Eye (tissue), 1 donor: ENCODE measurements at places on chromosomes 7 and 10.

- peak; percentile 73 for DNase-seq
Observed at GRCh38 chr10:79236433-79236765, 110.9 kb upstream of the PPIF start.

GRCh38 chr7:133367561-133367960 lies 114.7 kb downstream of the EXOC4 start:
- DNase-seq: no peak

DNA sequence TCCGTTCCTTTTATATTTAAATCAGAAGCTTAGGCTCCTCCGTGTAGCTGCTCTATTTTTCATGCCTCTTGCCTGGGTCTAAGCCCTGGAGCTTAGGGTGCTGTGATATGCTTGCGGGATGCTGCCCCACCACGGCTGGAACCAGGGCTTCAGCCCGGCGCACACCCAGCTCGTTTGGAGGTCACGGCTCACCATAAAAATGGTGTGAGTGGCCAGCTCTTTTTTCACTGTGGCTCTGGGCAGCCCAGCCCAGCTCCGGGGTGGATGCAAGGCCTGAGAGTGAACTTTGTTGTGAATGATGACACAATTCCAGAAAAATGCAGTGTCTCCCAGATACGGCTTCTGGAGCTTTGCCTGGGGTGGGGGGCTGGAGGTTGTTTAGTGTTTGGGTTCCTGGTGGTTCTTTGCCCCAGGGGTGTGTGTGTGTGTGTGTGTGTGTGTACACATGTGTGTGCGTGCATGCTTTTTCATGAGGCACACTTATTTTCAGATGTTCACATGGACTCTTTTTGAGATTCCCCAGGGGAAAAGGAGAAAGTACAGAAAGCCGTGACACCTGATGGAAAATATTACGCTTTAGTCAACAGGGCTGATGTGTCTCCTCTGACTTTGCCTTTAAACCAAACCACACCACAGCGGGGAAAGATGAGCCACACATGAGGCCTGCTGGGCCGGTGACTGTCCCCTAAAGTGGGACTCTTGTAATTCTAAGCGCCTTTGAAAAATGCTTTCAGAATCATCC lies 46.2 kb downstream of the GRK5 start:
- peak; percentile 82 for DNase-seq

DNA sequence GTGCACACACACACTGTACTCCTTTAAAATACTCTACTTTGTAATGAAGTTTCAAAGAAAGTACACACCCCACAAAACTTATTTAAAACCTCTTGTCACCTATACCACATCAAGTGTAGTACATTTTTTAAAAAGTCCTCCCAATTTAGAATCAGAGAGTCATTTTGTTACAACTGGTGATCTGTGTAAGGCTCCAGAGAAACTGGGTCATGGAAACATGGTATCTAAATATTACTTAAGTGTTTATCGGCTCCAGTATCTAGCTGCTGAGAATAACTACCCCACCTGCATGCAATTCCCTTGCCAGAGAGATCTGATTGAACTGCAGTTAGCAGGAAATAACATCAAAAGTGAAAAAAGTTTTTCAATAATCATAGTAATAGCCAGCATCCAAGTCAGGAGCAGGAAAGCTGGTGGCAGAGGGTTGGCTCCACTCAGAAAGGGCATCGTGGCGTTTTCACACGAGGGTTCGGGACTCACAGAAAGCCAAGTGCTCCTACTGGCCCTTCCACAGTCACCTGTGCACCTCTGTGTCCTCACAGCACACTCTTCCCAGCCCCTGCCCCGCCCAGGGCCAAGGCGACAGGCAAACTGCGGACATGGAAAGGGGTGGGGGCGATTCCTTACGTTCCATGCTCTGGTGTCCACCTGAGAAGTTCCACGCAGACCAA lies 6.5 kb downstream of the RGS10 start:
- DNase-seq: no peak

- DNase-seq: no peak
Observed at GRCh38 chr10:30939643-30940251, 91.9 kb downstream of the ZNF438 start.

GRCh38 chr7:99623091-99623693 lies 6.4 kb downstream of the ZSCAN25 start:
- no peak for DNase-seq

DNA sequence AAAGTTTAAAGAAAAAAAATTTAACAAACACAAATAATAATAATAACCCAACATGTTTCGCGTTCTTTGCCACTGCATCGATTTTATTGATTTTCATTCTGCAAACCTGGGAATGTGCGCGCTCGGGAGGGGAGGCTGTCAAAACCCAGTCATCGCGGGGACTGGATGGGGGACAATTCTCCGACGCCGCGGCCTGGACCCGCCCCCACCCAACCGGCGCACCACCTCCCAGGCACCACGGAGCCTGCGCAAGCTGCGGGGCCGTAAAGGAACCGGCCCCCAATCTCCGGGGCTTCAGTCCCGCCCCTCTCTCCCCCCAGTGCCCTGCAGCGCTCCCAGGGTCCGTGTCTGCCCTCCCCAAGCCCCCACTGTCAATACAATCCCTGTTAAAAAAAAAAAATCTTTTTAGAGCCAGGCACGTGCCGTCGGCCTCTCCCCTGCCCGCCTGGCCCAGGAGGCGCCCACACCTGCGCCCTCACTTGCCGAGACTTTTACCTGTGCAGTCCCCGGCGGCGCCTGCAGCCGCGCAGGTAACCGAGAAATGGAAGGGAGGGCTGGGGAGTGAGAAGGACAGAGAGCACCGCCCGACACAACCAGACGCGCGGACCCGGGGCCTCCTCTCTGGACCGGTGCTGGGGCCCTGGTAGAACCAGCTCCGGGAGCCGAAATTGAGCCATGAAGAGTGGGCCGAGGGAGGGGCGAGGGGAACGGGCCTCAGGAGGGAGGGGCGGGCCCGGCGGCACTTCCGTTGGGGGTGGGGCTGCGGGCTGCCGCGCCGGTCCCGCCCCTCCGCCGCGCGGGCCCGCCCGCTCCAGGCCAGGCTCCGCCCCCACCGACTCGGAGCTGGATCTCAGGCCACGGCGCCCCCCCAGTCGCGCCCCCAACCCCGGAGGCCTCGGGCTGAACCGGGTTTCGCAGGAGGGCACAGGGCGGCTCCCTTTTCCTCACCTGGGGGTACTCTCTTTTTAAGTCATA lies 7.6 kb upstream of the ZNF503 start:
- DNase-seq: peak; percentile 78

- DNase-seq: no peak
Observed at GRCh38 chr7:50660040-50660829, 95.0 kb upstream of the DDC start.

DNA sequence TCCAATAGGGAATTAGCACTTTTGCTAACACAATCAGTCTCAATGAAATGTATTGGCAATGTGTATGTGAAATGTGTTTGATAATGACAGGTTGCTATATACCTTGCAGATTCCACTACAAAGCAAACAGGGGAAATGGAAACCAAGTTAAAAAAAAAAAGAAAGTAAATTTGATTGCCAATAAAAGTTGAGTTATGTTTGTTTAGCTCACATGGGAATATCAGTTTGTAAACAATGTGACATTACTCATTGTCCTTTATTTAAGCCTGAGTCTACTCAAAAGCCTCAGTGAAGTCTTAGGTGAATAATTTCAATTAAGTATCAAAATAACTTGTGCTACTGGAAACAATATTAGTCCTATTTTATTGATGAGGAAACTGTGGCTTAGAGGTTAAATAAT lies 285.2 kb downstream of the CACNA2D1 start:
- no peak for DNase-seq

GRCh38 chr10:66783316-66783715 lies 142.5 kb upstream of the LRRTM3 start:
- DNase-seq: no peak

DNA sequence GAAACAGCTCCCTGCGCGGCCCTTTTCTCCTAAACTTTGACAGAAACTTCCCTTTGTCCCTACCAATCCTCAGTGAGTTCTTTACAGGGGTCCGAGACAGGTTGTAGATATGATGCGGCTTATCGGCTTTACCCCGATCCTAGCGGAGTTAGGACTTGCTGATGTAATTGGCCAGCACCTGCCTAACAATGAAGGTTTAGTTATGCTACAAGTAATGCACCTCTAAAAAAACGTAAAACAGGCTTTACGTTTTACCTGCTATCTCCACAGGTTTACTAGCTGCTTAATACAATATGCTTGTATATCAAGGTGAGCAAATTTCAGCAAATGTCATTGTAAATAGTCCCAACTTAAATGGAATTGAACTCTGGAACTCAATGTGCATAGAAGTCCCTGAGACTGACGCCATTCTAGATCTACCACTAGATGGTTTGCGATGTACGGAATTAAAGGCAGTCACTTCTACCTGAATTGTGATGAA lies 697 bp upstream of the SNX13 start:
- DNase-seq: no peak

- no peak for DNase-seq
Observed at GRCh38 chr7:88268858-88269257, 37.8 kb downstream of the STEAP4 start.

DNA sequence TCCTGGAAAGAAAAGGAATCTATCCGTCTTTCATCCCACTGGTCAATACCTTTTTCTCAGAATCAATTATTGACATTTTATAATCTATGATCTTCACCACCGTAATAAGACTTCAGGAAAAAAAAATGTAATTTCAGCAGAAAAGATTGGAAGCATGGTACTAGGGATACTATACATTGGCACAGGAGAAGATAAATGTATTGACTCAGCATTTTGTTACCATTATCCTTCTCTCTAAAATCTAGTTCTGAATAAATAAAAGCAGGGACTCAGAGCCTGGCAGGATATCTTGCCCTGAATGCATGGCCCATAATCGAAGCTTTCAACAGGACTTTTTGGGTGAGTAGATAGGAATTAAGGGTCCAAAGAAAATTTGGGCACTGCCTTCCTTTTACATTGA lies 120.7 kb downstream of the LRRTM3 start:
- no peak for DNase-seq

DNA sequence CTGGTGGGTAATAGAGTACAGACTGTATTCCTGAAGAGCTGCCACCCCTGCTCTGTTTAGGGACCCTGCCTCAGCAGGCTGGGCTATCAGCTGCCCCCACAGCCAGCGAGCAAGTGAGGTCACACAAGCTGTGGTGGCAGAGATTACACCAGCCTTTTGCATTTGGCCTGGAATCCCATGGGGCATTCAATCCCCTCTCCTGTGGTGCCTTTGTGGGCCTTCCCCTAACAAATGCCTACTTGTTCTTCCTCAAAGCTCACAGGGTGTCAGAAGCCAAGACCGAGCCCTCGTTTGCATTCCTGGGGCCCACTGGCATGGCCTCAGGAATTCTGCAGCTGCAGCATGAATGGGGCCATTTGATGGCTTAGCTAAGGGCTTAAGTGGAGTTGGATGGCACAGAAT lies 212.7 kb upstream of the PHYHIPL start:
- peak; percentile 79 for DNase-seq

- DNase-seq: no peak
Observed at GRCh38 chr7:23011222-23011924, 2.6 kb downstream of the HYCC1 start.

DNA sequence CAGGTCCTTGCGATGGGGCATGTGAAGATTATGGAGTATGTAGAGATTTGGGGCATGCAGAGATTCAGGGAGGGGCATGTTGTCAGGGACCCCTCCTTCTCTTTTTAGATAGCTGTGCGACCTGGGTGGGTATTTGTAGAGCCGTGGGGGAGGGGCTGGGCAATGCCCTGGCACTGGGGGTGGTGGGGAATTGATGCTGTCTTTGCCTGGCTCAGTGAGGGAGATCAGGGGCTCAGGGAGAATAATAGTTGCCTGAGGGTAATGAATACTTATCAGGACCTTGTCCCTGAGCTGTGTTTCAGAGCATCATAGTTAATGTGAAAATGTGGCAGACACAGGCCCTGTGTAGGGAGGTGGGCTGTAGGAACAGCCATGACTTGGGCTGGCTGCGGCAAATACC lies 3.5 kb downstream of the RAMP3 start:
- no peak for DNase-seq

DNA sequence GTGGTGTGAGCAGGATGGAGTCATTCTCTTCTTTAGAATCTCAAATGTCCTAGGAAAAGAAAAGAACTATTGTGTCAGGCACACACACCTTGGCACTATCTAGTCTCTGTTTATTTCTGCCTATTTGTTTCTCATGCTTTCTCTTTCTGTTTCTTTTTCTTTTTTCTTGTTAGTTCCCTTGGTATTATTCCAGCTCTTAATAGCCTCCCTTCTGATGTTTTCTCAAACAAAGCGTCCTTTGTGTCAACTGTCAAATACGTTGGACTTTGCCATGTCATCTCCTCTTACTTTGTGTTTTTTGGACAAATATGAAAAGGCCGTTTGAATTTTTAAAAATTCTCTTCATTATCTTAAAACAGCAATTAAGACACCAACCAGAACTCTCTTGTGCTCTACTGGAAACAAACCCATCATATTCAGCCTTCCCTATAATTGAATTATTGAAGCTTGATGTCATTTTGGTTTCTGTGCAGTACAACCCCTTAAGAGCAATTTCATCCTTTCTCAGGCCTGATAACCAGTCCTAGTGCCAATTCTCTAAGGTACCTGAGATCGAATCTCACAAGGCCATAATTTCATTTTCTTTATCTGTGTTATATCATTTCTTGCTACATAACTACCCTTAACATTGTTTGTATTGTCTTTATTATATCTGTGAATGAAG lies 497.8 kb upstream of the NRP1 start:
- peak; percentile 73 for DNase-seq

DNA sequence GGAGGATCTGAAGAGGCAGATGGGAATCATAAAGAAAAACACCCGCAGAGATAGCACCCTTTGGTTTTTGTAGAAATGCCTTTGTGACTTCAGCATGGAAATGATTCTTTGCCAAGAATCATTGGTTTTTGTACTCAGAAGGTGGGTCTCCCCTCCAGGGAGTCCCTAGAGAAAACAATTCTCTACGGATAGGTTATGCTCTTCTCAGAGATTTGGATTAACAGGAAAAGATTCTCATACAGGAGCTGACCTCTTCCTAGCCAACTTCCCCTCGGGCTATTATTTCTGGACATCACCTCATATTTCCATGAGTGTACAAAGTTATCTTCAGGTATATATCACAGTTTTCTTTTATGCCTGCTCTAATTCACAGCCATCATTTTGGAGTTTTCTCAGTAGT lies 274.2 kb upstream of the HABP2 start:
- no peak for DNase-seq

- no peak for DNase-seq
Observed at GRCh38 chr7:159192725-159193453, 48.2 kb upstream of the VIPR2 start.

DNA sequence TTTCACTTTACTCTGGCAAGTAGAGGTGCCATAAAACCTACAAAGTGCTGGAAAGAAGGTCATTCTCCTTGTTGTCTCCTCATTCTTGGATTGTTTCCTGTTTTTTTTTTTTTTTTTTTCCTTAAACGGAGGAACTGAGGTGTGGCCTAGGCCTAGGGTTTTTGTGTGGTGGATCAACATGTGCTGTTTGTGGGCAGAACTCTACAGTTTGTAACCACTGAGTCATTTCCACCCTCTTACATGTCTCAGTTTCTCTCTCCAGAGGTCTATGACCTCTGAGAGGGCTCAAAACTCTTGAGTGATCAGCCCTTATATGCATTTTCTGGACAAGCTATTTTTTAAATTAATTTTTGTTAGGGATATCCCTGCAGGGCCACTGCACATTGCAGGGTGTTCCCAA lies 296.0 kb downstream of the PPP1R3A start:
- DNase-seq: no peak
